Activated CD8-positive, alpha-beta T cell treated with anti-CD3 and anti-CD28 coated beads, Interleukin-2, amount 10 ng/mL, durations not matched to agents 7 days and 5 days (primary cell): ENCODE measurements at places on chromosomes 7 and 10.
A peak's percentile ranks its signal among the peaks of the same experiment; 100 is the strongest.

- peaks cover 2% of the 10 kb centered on the region for H3K27me3 ChIP-seq
- DNase-seq: no peak
- peak overlapping the region; percentile 80 for H3K4me3 ChIP-seq
- peaks cover 23% of the 10 kb centered on the region for H3K4me1 ChIP-seq
These were observed 812 bp upstream of the IDE start for GRCh38 chr10:92574548-92575261.

GRCh38 chr7:50818324-50818723 is 35.6 kb upstream of the GRB10 start:
- H3K27me3 ChIP-seq: peaks cover 14% of the 10 kb centered on the region
- no peaks in the 10 kb centered on the region for H3K36me3 ChIP-seq
- H3K27ac ChIP-seq: no peak overlapping the region
- no peak overlapping the region for H3K4me3 ChIP-seq
- no peak for DNase-seq

DNA sequence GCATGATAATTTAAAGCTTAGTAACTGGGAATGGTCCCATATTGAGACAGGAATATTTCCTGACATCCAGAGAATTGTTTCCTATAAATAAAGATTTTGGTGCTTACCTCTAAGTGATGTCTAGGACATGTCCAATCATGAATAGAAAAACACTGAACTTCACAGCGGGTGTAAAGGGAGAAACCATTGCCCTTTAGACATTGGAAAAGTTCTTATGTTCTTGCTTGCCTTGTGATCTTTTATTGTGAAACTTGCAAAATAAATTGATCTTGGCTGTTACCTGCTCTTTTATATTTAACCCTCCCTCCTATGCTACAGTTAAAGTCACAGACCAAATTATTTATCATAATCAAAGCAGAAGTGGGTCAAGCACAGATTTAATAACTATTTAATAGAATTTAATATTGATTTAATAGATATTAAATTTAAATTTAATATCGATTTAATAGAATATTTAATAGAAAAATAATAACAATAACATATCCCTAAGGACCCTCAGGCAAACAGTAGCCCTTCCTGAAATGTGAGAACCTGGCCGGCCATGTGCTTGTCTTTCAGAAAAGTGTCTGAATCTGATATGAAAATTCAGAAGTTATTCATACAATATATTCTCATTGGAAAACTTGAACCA is 47.0 kb upstream of the AKR1C1 start:
- no peak overlapping the region for H3K4me3 ChIP-seq
- H3K27ac ChIP-seq: no peak overlapping the region
- no peaks in the 10 kb centered on the region for H3K27me3 ChIP-seq

- H3K27me3 ChIP-seq: peaks cover 13% of the 10 kb centered on the region
- no peak for DNase-seq
- no peak overlapping the region for H3K4me3 ChIP-seq
- no peaks in the 10 kb centered on the region for H3K4me1 ChIP-seq
- no peak overlapping the region for H3K27ac ChIP-seq
- H3K36me3 ChIP-seq: no peaks in the 10 kb centered on the region
These were observed 61.6 kb upstream of the RNF32 start for GRCh38 chr7:156578978-156579430.

GRCh38 chr10:3018247-3018646 is 49.1 kb upstream of the PFKP start:
- no peak overlapping the region for H3K27ac ChIP-seq
- DNase-seq: no peak
- H3K4me1 ChIP-seq: no peaks in the 10 kb centered on the region
- H3K36me3 ChIP-seq: no peaks in the 10 kb centered on the region

GRCh38 chr10:60384011-60384410 is 5.7 kb downstream of the ANK3 start:
- no peaks in the 10 kb centered on the region for H3K27me3 ChIP-seq
- no peaks in the 10 kb centered on the region for H3K36me3 ChIP-seq
- H3K4me1 ChIP-seq: no peaks in the 10 kb centered on the region
- H3K4me3 ChIP-seq: no peak overlapping the region
- H3K27ac ChIP-seq: no peak overlapping the region

DNA sequence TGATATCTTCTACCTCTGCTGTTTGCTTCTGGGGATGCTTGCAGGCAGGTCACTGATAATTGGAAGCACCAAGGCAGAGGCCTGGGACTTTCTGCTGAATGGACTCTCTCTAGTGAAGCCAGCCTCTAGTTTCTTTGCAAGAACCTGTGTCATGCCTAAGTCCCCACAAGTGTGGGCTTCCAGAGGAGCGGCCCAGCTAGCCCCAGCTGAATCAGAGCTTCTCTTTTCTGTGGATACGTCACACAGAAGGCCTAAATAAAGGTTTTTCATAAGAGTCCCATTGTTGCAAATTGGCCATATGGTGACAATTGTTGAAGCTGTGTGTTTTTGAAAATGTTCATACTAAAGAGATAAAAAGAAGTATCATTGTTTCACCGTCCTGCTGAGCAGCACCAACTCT is 6.8 kb upstream of the OPALIN start:
- no peak for DNase-seq
- H3K27me3 ChIP-seq: peaks cover 3% of the 10 kb centered on the region
- no peak overlapping the region for H3K27ac ChIP-seq

GRCh38 chr7:112282476-112283188 is 76.1 kb downstream of the ZNF277 start:
- H3K4me3 ChIP-seq: no peak overlapping the region
- peaks cover 4% of the 10 kb centered on the region for H3K4me1 ChIP-seq
- H3K36me3 ChIP-seq: no peaks in the 10 kb centered on the region
- DNase-seq: no peak
- no peaks in the 10 kb centered on the region for H3K27me3 ChIP-seq

DNA sequence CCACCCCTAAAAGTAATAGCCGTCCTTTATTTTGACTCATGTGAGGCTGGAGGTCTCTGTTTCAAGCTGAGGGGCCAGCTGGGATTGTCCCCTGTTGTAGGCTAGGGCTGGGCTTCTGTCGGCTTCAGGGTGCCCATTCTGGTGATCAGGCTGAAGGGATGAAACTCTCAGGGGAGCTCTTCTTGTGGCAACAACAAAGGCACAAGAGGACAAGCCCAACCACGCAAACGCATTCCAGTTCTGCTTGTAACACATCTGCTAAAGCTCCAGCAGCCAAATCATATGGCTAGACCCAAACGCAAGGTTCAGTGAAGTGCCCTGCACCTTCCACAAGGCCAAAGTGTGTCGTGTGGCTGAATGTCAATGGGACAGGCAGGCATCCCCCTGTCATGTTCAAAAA is 405.7 kb downstream of the INHBA start:
- no peaks in the 10 kb centered on the region for H3K36me3 ChIP-seq
- H3K4me3 ChIP-seq: no peak overlapping the region
- H3K27me3 ChIP-seq: no peaks in the 10 kb centered on the region
- no peak for DNase-seq
- H3K27ac ChIP-seq: no peak overlapping the region

- peaks cover 28% of the 10 kb centered on the region for H3K4me1 ChIP-seq
- peaks cover 85% of the 10 kb centered on the region for H3K36me3 ChIP-seq
- DNase-seq: no peak
- no peak overlapping the region for H3K4me3 ChIP-seq
- H3K27me3 ChIP-seq: no peaks in the 10 kb centered on the region
These were observed 106.4 kb upstream of the GSDME start for GRCh38 chr7:24863626-24864025.

GRCh38 chr7:39810204-39810642 is 139.8 kb upstream of the CDK13 start:
- H3K36me3 ChIP-seq: no peaks in the 10 kb centered on the region
- H3K27ac ChIP-seq: no peak overlapping the region
- no peaks in the 10 kb centered on the region for H3K4me1 ChIP-seq
- H3K27me3 ChIP-seq: peaks cover 21% of the 10 kb centered on the region
- no peak for DNase-seq

GRCh38 chr10:88343761-88344484 is 239.2 kb downstream of the RNLS start:
- no peak for DNase-seq
- no peaks in the 10 kb centered on the region for H3K4me1 ChIP-seq
- H3K27me3 ChIP-seq: no peaks in the 10 kb centered on the region
- no peak overlapping the region for H3K4me3 ChIP-seq

GRCh38 chr10:61835069-61835945 is 66.2 kb upstream of the ARID5B start:
- no peaks in the 10 kb centered on the region for H3K27me3 ChIP-seq
- peaks cover 4% of the 10 kb centered on the region for H3K4me1 ChIP-seq
- no peak overlapping the region for H3K4me3 ChIP-seq
- H3K27ac ChIP-seq: no peak overlapping the region

DNA sequence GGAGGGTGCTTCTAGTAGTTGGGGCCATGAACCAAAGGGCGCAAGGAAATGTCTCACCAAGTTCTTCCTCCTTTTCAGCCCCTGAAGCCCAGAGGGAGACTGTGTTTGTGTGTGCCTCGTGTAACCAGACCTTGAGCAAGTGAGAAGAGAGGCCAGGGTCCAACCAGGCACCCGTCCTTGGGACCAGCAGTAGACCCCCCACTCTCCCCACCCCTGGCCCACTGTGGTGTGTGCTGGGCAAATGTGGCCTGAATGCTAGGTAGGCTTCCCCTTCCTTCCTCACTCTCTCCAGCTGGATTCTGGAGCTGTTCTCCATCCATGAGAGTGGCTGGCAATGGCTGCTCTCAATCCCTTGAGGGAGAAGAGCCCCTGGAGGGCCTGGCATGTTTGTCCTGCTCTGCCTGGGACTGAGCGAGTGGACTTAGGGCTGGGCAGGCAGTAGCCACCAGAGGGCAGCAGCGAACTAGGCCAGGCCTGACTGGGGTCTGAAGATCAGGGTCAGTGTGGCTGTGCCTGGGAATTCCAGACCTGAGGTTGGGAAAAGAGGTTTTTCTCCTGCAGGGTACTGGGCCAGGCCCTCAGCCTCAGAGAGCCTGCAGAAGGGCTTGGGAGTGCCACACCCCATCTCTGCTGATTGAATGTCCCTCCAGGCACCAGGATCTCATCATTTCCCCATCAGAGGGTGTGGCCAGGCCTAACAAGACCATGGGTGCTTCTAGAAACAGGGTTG is 12.5 kb downstream of the SFRP5 start:
- H3K4me3 ChIP-seq: no peak overlapping the region
- H3K27ac ChIP-seq: no peak overlapping the region
- no peaks in the 10 kb centered on the region for H3K27me3 ChIP-seq
- H3K4me1 ChIP-seq: peaks cover under 1% of the 10 kb centered on the region
- peak; percentile 68 for DNase-seq

GRCh38 chr10:71998119-71998839 is 34.1 kb downstream of the CHST3 start:
- DNase-seq: no peak
- H3K27ac ChIP-seq: no peak overlapping the region
- no peak overlapping the region for H3K4me3 ChIP-seq
- H3K27me3 ChIP-seq: no peaks in the 10 kb centered on the region

DNA sequence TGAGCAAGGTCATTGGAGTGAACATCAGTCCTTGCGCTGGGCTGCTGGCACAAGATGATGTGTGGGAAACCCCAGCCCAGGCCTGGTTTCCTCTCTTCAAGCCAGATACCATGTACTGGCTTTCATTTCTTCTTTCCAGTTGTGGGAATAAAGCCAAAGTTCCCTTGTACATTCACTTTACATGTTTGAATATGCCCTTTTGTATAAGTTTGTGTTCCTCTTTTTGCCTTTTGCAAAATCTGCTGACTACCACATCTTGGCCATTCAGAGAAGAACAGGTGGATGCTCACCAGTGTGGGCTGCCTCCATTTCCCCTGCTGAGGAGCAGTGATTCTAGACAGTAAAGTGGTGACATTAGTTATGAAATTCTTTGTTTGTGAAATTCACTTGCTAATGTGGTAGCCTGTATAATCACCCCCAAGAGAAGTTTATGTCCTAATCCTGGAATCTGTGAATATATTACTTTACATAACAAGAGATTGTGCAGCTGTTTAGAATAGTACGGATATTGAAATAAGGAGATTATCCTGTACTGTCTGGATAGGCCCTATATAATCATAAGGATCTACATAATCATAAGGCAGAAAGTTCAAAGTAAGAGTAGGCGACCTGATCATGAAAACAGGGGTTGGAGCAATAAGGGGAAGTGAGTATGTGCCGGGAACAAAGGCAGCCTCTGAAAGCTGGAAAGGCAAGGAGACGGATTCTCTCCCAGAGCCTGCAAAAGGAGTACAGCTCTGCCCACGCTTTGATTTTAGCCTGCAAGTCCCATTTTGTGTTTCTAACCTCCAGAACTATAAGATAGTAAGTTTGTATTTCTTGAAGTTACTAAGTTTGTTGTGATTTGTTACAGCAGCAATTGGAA is 18.8 kb upstream of the AOAH start:
- no peak overlapping the region for H3K4me3 ChIP-seq
- no peak for DNase-seq
- peaks cover 34% of the 10 kb centered on the region for H3K4me1 ChIP-seq

GRCh38 chr7:128100225-128100948 is 69.2 kb upstream of the LRRC4 start:
- H3K4me3 ChIP-seq: no peak overlapping the region
- H3K36me3 ChIP-seq: peaks cover 7% of the 10 kb centered on the region
- H3K27ac ChIP-seq: peak overlapping the region; percentile 47
- peaks cover 36% of the 10 kb centered on the region for H3K4me1 ChIP-seq
- DNase-seq: no peak

DNA sequence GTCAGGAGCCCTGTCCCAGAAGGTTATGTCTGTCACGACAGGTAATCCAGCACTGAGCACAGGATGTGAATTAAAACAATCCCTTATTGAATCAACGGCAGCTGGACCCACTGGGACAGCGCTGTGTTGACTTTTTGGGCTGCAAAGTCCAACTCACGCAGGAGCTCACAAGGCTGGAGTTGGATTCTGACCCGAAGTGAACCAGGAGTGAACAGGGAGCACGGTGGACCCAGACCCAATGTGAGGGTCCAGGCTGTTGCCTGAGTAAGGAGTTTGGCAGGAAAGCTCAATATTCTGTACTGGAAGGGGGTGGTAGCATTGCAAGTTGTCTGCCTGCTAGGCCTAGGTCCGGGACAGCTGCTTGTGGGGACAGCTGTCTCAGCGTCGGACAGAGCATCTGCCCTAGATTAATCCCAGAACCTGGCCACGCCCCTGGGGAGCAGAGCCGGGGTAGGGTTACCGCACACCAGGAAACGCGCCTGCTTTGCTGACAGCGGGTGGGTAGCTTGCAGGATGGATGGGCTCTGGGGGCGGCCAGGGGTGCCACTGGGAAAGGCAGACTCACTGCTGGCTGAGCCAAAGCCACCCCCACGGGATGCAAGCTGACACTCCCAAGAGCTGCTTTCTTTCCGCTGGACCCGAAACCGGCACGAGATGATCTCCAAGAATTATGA is 24.0 kb downstream of the COL26A1 start:
- H3K27me3 ChIP-seq: peaks cover 6% of the 10 kb centered on the region
- H3K4me1 ChIP-seq: peaks cover 28% of the 10 kb centered on the region
- H3K4me3 ChIP-seq: no peak overlapping the region
- no peak for DNase-seq
- H3K27ac ChIP-seq: no peak overlapping the region
